ENCODE measurements at places on chromosomes 16 and 17.

DNA sequence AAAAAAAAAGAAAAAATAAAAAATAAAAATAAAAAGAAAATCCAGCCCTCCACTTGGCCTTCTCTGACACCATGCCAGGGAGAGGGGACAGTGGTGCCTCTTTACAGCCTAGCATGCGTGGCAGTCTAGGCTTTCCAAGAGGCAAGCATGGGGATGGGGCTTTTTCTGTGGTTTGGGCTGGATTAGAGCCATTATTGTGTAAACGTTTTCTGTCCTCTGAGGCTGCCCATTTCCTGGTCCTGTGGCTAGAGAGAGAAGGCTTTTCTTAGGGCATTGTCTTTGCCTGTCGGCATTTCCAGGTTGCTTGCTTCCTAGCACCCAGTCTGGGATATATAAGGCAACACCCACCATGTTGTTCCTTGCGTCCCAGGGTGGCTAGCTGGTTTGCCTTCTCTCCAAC, 2.7 kb upstream of the DHRS7B start:
- no peaks in the 10 kb centered on the region for H3K27me3 ChIP-seq
- no peaks in the 10 kb centered on the region for H3K36me3 ChIP-seq
- H3K4me3 ChIP-seq = no peak overlapping the region

DNA sequence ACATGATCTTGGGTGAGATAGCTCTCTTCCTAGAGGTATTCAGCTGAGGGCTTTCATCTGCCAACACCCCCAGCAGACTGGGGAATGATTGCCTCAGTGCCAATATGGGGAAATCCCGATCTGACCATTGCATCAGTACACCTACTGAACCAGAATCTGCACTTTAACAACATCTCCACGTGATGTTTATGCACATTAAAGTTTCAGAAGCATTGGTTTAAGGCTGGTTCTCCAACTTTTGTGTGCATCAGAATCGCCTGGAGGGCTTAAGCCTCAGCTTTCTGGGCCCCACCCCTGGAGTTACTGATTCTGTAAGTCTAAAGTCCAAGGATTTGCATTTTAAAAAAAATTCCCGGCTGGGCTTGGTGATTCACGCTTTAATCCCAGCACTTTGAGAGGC, 123.6 kb upstream of the MED13 start:
- H3K36me3 ChIP-seq = no peaks in the 10 kb centered on the region
- DNase-seq = no peak
- H3K27me3 ChIP-seq = no peaks in the 10 kb centered on the region
- no peak overlapping the region for H3K4me3 ChIP-seq

DNA sequence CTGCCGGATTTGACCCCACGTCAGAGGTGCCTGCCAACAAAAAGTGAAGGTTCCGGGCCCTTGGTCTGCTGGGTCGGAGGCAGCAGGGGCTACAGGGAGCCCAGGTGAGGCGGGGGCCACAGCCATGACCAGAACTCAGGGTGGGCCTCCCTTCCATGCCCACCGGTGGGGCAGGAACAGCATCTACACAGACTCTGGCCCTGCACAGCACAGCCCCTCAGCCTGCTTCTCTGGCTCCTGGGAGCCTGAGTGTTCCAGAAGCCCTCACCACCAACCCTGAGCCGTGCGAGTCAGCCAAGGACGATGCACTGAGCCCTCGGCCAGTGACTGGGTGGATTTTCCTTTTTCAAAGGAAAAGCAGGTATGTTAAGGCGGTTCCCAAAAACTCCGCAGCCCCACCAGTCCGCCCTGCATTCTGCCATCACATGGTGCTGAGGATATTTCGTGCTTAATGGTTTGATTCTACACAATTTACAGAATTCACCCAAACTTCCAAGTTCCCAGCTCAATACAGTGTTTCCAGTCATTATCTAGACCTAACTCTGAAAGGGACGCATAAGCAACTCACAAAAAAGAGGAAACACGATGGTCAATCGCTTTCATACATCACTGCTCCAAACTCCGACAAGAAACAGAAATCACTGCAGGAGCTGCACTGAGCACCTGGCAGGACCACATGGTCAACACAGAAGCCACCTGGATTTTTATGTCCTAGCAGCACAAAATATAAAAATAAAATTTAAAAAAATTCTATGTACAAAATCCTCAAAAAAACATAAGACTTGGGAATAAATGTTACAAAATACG, 19.4 kb upstream of the C16orf95 start:
- peaks cover 4% of the 10 kb centered on the region for H3K4me1 ChIP-seq
- H3K27ac ChIP-seq = no peak overlapping the region
- H3K27me3 ChIP-seq = no peaks in the 10 kb centered on the region
- no peak for DNase-seq

DNA sequence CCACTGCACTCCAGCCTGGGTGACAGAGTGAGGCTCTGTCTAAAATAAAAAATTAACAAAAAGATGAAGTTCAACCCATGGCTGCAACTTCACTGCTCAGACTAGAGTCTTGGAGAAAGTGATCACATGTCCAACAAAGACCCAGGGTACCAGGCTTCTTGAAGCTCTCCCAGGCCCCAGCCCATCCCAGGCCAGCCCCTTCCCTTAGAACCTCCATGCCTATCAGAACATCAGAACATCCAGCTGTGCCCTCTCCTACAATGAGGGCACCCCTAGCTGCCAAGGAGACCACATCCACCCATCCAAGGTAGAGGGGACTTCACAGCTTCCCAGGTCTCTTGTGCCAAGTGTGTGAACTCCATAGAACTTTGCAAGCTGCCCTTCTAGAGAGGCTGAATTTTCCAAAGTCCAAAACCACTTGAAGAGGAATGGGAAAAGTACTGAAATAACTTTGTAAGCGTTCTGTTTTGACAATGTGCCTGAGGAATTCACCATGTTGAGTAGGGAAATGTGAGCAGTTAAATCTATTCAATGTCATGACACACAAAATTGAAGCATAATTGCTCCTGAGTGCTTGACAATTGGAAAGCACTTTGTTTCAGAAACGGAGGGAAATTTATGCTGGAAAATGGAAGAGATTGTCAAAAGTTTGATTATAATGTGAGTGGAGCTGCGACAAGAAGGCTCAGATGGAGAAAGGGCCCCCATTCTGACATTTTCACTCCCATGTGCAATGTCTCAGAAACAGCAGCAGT, 230.4 kb downstream of the ZNF423 start:
- H3K27ac ChIP-seq = no peak overlapping the region
- H3K4me1 ChIP-seq = no peaks in the 10 kb centered on the region
- H3K4me3 ChIP-seq = no peak overlapping the region

GRCh38 chr17:2194889-2195335, 108.7 kb downstream of the SMG6 start:
- H3K4me1 ChIP-seq = peaks cover 35% of the 10 kb centered on the region
- no peak for DNase-seq
- no peak overlapping the region for H3K4me3 ChIP-seq
- H3K36me3 ChIP-seq = peaks cover 14% of the 10 kb centered on the region
- no peaks in the 10 kb centered on the region for H3K27me3 ChIP-seq
- H3K27ac ChIP-seq = peak overlapping the region; percentile 70

DNA sequence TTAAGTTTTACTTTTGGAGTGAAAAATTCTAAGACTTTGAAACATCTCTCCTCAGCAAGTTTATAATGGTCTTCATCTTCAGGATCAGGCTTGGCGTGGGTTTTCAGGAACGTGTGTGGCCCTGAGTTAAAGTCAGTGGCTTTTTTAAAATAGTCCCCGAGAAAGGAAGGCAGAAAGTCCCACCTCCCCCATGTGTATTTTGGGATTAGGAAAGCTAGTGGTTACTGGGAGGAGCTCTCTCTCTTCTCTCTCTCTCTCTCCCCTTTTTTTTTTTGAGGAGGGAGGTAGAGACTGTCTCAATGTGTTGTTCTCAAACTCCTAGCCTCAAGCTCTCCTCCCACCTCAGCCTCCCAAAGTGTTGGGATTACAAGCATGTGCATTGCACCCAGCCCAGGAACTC, 213.2 kb downstream of the IRX3 start:
- H3K36me3 ChIP-seq = no peaks in the 10 kb centered on the region
- H3K4me3 ChIP-seq = no peak overlapping the region
- H3K27ac ChIP-seq = no peak overlapping the region
- H3K4me1 ChIP-seq = no peaks in the 10 kb centered on the region

DNA sequence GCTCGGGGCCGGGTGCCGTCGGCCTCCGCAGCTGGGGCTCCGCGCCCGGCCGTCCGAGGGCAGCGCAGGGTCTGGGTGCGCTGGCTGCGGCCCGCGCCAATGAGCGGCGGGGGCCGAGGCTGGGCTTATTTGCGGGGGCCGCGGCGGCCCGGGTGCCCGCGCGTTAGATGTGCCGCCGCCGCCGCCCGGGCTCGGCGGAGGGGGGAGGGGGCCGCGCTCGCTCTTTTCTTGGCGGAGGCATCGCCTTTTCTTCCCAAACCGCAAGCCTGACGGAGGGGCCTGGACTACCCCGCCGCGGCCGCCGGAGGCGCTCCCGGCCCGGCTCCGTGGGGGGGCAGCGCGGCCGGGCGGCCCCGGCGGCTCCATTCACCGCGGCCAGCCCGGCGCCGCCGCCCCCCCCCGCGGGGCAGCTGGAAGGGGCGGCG, at the start of gene NOTUM:
NOTUM (minus strand) TSS at position 101 of the 425 bp plus-strand sequence. CDS start 278 bp downstream, outside the sequence.
- H3K36me3 ChIP-seq = no peaks in the 10 kb centered on the region
- H3K4me1 ChIP-seq = no peaks in the 10 kb centered on the region
- H3K4me3 ChIP-seq = no peak within 1 kb of the TSS
- peaks cover 8% of the 10 kb centered on the region for H3K27me3 ChIP-seq

DNA sequence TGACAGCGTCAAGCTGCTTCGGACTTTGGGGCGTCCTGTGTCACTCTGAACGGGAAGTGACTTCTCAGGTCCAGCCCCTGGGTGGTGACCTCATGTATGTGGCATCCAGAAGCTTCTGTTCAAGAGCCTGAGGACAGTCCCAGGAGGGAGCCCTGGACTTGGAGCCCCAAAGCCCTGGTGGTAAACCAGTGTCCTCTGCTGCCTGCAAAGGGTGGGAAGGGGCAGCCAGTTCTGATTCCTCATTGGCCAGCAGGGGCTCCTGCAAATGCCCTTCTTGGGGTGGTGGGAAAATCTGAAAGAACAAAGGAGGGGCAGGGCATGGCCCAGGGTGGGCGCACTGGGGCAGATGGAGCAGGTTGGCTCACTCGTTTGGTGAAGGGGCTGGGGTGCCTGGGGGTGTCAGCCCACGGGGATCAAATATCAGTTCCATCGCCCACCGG, 1.6 kb downstream of the OSGIN1 start:
- no peak overlapping the region for H3K4me3 ChIP-seq
- no peak overlapping the region for H3K27ac ChIP-seq
- H3K27me3 ChIP-seq = no peaks in the 10 kb centered on the region
- DNase-seq = no peak
- H3K36me3 ChIP-seq = no peaks in the 10 kb centered on the region
- H3K4me1 ChIP-seq = peaks cover 3% of the 10 kb centered on the region

DNA sequence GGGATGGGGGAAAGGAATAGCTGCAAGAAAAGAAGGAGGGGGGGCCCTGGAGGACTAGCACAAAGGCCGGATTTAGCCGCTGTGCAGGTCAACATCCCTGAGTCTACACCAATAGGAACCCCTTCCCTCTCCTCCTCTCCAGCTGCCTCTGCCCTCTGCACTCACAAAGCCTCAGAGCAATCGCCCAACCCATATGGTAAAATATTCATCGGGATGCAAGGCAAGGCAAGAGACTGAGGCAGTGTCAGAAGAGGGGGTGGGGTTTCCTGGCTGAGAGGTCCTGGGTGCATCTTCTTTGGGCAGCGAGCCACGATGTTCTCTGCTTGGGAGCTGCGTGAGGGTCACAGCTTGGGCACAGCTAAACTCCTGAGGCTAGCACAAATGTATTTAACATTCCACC, 115.5 kb upstream of the NLRP1 start:
- H3K4me3 ChIP-seq = no peak overlapping the region
- no peak overlapping the region for H3K27ac ChIP-seq
- no peaks in the 10 kb centered on the region for H3K36me3 ChIP-seq
- no peaks in the 10 kb centered on the region for H3K27me3 ChIP-seq
- no peaks in the 10 kb centered on the region for H3K4me1 ChIP-seq

DNA sequence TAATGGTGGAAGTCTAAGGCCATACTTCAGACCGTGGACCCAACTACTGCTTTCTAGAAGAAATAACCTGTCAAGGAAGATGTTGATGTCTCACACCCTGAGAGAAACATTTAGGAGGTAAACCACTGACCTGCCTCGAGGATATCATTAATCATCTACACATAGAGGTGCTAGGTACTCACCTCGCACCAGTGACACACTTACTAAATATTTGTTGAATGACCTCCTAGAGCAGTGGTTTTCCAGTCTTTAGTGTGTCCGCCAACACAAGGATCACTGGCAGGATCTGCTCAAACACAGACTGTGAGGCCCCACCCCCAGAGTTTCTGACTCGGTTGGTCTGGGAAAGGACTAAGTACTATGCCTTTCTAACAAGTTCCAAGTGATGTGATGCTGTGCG, 197.4 kb upstream of the CACNG5 start:
- no peaks in the 10 kb centered on the region for H3K27me3 ChIP-seq
- H3K36me3 ChIP-seq = no peaks in the 10 kb centered on the region
- H3K27ac ChIP-seq = no peak overlapping the region
- DNase-seq = no peak
- H3K4me3 ChIP-seq = no peak overlapping the region

GRCh38 chr17:49519781-49520180, 24.7 kb downstream of the NGFR start:
- H3K36me3 ChIP-seq = no peaks in the 10 kb centered on the region
- no peak for DNase-seq
- no peak overlapping the region for H3K4me3 ChIP-seq
- peaks cover 22% of the 10 kb centered on the region for H3K4me1 ChIP-seq

- no peak overlapping the region for H3K4me3 ChIP-seq
- H3K4me1 ChIP-seq = peaks cover 3% of the 10 kb centered on the region
- DNase-seq = no peak
- peaks cover 3% of the 10 kb centered on the region for H3K27me3 ChIP-seq
These were observed 5.4 kb upstream of the HAP1 start for GRCh38 chr17:41739661-41740352.

DNA sequence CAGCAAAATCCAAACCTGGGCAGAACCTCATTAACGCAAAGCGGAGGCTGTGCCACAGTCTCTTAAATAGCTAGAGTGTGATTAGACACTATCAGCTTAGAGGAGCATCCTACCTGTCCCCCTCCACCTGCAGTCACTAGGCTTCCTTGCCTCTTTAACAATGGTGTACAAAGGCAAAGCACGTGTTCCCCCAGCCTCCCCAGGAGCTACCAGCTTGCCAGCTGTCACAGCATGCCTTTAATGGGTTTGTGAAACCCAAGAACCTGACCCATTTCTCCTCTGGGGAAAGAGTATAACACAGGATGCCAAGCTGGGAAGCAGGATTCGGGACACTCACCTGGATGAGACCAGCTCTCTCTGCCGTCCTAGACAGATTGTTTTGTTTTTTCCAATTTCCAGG, 37.2 kb upstream of the TBX2 start:
- H3K27me3 ChIP-seq = no peaks in the 10 kb centered on the region
- DNase-seq = no peak
- H3K4me1 ChIP-seq = no peaks in the 10 kb centered on the region
